8988T (cell line): ENCODE measurements at places on chromosomes 12 and 14.

DNA sequence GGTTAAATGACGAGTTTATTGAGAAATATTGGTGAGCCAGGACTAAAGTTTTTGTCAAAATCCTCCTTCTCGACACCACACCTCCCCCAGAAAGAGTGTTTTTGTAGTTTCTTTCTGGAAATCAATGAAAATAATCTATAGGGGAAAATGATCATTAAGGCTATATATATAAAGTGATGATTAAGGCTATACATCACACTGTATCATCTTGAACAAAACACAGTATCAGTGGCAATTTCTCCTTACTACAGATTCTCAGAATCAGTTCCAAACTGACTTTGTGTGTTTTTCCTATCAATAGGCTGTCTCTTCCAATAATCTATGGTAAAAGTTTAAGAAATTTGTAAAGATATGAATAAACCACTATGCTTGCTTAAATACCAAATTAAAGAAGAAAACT is 81.7 kb downstream of the IFNG-AS1 start:
- DNase-seq, result no peak

- DNase-seq, result no peak
Measured at GRCh38 chr12:126883697-126884096, 1383.3 kb upstream of the TMEM132C start.

- no peak for DNase-seq
Measured at GRCh38 chr14:102532204-102532658, 22.7 kb upstream of the ANKRD9 start.

DNA sequence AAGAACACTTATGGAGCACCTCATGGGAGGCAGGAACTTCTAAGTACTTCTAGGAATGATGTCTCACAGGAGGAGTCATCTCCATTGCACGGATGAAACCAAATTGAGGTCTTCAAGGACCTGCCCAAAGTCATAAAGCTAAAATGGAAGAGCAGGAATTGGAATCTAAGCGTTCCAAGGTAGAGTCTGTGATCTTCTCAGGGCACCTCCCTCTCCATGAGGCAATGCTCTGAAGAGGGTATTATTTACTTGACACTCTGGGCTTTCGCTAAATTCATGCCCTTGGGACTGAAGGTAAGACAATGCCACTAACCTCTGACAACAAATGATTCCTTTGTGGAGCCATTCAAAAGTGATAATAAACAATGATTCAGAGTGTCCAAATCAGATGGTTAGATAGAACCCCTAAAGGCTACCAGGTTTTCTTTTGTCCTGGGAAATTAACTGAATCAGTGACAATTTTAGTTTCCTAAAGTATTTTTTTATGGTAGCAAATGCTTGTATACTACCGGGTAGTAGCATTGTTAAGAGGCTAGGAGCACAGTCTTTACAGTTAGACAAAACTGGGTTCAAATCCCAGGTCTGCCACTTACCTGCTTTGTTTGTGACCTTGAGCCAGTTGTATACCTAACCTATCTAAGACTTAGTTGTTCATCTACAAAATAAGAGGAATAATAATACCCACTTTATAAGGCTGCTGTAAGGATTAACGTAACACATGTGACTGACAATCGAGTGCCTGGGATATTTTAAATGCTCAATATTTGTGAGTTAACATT is 12.3 kb downstream of the HMGA2 start:
- DNase-seq, result no peak

DNA sequence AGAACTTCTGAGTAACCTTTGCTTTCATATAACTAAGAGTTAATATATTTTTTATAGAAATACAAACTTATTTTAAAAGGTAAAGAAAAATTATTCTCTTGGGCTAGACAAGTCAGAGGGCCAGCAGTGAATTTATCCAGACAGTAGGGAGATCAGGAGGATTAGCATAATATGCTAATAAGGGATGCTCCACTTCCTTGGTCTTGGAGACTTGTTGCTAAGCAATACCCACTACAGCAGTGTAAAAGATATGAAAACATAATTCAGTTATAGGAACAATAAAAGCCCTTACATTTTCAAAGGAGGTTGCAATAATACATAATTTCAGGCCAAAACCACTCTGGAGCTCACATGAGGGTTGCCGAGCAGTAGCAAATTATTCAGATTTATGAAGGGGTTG is 615.6 kb downstream of the KCNH5 start:
- no peak for DNase-seq

- DNase-seq, result no peak
Measured at GRCh38 chr14:38199076-38199475, 8.6 kb upstream of the SSTR1 start.

DNA sequence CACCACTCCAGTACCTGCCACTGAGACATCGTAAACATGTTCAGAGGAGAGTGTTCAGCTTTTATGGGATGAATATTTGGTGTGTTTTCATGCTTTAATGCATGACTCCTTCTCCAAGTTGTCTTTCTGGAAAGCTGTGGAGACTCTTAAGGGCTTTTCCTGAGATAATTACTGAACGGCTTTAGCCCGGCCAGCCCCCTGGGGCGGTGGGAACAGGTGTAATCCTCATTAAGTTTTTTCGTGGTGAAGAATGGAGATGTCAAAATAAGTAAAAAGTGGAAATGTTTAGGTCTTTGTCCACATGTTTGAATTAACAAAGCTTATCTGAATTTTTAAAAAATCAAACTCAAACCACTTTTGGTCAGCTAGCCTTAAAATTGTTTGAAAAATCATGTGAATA is 1.5 kb downstream of the SYNE2 start:
- DNase-seq, result no peak

GRCh38 chr12:78146365-78146772 is 315.7 kb downstream of the NAV3 start:
- no peak for DNase-seq

DNA sequence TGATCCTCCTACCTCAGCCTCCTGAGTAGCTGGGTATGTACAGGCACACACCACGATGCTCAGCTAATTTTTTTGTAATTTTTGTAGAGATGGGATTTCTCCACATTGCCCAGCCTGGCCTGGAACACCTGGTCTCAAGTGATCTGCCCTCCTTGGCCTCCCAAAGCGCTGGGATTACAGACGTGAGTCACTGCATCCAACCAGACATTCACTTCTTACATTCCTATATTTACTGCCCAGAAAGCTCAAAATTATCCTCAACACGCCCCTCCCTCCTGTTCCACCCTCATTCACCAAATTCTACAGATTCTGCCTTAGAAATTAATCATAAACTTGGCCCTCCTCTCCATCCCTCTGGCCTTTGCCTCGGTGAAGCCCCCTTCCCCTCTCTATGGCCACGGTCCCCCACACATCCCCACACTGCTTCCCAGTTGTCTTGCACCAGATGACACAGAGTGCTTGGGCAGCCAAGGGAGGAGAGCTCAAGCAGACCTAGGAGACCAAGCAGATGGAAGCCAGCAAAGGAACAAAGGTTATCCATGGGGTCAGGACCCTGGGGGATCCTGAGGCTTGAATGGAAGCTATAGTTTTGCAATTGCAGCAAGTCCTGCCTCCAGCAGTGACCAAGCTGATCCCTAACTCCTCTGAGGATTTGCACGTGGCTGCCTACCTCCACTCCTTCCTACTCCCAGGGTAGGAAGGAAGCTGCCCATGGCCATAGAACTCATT is 213.2 kb upstream of the FOXN3 start:
- no peak for DNase-seq

GRCh38 chr12:13444076-13444475 is 247.6 kb downstream of the EMP1 start:
- no peak for DNase-seq

DNA sequence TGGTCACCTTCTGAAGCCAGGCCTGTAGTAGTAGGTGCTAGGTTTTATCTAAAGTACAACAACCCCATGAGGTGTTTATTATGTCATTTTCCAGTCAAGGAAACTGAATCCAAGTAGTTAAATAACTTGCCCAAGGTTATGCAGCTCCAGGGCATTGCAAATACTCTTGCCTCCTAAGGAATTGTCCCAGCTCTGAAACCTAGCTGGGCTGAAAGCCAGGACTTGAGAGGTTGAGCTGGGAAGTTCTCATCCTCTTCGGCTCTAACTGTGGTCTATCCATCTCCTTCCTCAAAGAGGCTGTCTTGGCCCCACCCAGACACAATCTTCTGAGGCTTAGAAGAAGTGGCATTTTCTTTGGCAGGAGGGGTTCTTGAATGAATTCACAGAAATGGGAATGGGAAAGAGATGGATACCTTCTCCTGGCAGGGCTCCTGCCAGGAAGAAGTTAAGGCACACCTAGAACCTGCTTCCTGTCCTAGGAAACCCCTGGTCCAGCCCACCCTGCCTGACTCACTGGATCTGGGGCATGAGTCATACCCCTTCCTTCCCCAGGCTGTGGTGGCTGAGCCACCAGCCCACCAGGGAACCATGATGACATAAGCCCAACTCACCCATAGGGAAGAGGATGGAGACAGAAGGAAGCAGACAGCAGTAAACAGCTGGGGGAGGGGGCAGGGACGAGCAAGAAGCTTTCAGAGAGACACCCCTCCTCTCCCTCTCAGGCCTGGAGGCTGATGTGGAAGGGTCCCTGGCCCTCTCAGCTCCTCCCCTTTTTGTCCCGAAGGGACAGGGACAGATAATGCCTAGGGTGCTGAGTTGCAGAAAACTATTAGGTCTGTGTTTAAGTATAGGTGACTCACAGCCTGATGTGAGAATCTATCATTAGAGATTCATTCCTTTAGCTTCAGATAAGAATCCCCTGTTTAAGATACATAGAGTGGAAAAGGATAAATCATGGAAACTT is 2.1 kb upstream of the PLEK2 start:
- peak; percentile 70 for DNase-seq

DNA sequence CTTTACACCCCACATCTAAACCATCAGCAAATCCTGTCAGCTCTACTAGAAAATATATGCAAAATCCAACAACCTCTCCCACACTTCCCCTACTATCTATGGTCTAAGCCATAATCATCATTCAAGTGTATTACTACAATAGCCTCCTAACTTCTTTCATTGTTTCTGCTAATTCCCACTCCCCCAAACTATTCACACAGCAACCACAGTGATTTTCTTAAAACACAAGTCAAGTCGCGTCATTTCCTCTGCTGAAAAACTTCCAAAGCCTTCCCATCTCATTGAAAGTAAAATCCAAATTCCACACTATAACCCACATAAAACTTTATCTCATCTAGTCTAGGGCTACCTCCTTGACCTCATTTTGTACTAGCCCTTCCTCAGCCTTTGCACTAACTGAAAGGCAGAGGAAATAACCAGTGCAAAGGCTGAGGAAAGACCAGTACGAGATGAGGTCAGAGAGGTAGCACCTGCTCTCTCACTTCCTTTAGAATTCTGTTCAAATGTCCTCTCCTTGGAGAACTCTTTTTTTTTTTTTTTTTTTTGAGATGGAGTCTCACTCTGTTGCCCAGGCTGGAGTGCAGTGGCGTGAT is 65.5 kb upstream of the MDM1 start:
- DNase-seq, result no peak

- no peak for DNase-seq
Measured at GRCh38 chr14:57549765-57550420, 56.2 kb upstream of the CCDC198 start.

GRCh38 chr12:94172031-94172430 is 23.7 kb downstream of the PLXNC1 start:
- DNase-seq, result no peak

GRCh38 chr12:12272869-12273268 is 6.0 kb upstream of the LRP6 start:
- DNase-seq, result no peak

GRCh38 chr14:102218688-102219087 is 79.0 kb downstream of the WDR20 start:
- DNase-seq, result no peak
